ENCODE measurements at places on chromosomes 1 and 21.

DNA sequence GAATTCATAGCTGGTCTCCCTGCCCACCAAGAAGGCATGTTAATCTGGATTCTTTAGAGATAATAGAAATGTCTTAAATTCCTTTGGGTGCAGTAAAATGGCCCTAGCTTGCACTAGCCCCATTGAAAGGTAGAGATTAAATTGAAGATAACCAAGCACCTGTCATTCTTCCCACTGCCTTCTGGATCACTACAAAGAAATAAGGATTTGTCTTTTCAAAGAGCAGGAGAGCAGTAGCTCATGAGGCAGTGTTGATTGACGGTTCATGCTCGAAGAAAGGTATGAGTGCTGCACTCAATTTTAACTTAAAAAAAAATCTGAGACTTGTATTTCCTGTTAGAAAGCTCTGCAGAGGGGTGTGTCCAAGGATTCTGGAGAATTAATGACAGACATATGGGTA is 74.9 kb upstream of the F3 start:
- DNase-seq: no peak

DNA sequence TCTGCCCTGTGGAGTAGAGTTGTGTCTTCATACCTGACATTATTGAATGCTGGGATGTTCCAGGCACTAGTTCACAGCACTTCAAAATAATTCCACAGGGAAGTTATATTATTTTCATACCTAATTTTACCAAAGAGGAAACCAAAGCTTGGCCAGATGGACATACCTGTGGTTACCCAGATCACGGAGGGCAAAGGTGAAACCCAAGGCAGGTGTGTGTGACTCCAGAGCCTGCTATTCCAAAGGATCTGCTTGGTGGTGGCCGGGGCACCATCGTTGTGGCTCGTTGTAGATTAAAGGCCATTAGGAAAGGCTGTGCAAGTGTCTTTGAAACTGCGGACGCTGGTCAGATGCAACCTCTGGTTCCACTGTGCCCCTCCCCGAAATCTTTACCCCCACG is 108.6 kb downstream of the ZBTB18 start:
- DNase-seq: no peak

DNA sequence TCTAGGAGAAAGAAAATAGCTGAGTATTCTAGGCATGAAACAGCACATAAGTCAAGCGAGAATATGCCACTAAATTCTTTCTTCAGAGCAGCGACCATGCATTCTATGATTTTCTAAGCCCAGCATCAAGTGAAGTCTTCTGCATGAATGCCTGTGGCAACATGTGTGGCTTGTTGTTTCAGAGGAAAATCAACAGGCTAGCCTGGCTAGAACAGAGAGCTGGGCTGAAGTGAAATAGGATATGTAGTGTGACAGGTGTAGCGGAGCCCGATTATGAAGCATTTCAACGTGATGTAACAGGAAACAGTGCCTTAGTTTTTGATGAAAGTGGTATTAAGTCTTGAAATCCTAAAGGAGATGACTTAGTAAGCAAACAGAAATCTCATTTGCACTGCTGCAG is 7.0 kb downstream of the CSDE1 start:
- DNase-seq: no peak

DNA sequence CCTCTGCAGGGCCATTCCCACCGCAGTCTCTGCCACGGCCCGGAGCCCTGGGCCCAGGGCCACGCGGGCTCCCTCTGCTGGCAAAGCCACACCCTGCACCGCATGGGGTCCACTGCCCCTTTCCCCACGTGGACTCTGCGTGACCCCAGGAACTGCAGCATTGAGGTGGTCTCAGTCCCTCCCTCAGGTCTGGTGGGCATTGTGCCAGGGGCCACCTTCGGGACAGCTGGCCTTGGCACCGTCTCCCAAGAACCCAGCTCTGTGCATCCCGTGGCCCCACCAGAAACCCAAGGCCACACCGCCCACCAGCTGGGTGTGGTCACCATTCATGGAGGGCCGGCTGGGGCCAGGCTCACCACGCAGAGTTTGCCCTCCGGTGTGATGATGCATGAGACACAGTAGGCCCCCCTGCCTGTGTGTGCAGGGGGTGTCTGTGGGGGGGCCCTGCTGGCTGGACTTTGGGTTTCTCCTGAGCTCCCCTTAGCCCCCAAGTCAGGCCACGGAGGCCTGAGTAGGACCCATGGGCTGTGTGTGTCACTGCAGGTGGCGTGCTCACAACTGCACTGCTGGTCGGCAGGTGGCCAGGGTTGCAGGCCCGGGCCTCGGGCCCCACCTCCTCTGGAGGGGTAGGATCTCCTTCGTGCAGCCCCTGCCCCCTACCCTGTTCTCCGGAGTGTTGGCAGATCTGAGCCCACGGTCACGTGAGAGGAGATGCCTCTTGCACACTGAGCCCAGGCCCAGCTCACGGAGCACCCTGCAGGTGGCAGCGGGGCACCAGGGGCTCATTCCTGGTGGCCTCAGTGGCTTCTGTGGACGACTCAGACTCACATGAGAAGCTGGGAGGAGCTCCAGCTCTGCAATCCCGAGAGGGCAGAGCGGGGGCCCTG is 5.8 kb downstream of the VWA1 start:
- DNase-seq: no peak

GRCh38 chr1:158979229-158979628 is 30.5 kb upstream of the IFI16 start:
- DNase-seq: no peak

GRCh38 chr1:2322581-2323211 is 68.7 kb downstream of the MORN1 start:
- DNase-seq: no peak

- DNase-seq: no peak
Measured at GRCh38 chr1:160540859-160541233, 17.8 kb upstream of the SLAMF6 start.

GRCh38 chr21:33384841-33385331 is 18.3 kb upstream of the IFNGR2 start:
- DNase-seq: no peak

- no peak for DNase-seq
Measured at GRCh38 chr1:18556364-18556763, 74.3 kb upstream of the PAX7 start.

- DNase-seq: no peak
Measured at GRCh38 chr1:20366463-20367115, 75.9 kb downstream of the VWA5B1 start.

- DNase-seq: no peak
Measured at GRCh38 chr21:14581902-14582457, 35.9 kb upstream of the SAMSN1 start.

DNA sequence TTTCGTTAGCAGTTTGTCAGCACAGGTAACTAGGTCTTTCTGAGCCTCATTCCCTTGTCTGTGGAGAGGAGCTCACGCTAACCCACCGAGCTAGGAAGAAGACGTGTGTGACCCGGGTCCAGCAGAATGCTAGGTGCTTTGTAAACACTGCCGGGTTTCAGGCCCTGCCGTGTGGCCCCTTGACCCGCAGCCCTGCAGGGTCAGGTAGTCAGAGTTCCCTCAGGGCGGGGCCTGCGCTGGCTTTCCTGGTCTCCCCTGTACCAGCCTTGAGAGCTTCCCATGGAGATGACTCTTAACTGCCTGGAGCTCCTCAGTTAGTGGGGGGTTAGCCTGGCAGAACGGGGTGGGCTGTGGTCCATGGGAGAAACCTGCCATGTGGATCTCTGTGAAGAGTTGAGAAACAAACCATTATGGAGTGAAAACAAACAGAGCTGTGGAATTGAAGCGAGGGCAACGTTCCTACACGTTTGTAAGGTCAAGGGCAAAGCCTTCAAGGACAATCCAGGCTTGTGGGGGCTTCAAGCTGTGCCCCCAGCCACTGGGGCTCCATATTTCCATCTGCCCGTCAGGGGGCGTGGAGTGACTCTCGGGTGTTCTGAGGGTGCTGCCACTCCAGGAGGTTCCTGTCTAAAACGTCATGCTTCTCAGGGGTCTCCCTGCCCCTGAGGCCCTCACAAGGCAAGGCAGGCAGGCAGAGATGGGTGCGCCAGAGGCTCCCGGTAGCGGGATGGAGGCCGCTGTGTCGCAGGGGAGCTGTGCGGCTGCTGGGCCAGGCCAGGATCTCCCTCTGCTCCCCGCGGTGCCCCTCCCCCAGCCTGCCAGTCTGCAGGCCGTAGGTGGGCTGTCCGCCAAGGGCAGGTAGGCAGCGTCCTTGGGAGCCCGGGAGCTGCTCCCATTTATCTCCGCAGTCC is 23.8 kb downstream of the LHX4 start:
- DNase-seq: no peak

DNA sequence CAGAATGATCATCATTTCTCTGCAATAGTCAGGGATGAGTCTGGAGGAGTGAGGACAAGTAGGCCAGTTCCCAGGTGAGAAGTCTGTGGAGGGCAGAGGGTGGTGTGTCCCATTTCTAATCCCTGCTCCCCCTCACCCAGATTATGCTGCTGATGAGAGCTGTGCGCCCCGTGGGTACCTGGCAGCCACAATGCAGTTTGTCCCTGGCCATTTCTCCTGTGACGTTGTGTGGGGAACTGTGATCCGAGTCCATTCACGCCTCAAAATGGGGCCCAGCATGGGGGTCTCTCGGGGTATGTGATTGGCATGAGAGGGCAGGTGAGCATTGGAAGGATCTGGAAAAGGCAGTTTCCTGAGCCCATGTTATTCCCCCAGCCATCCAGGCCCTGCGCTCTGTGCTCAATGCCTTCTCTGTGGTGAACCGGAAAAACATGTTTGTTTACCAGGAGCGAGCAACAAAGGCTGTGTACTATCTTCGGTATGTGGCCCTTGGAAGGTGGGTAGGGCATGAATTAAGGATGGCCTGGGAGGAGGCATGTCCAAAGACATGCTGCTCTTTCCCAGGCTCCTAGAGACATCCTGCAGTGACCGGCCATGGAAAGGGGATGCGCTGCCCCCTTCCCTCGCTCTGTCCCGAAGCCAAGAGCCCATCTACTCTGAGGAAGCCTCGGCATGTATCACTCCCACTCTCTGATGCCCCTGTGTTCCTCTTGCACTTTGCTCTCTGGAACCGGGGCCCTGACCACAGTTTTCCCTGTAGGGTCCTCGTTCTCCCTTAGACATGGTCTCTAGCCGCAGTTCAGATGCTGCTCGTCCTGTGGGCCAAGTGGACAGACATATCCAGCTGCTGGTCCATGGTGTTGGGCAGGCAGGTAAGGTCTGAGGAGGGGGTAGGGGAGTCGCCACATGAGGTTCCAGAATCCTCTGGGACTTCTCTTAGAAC is 16.4 kb downstream of the HYI start:
- DNase-seq: no peak

DNA sequence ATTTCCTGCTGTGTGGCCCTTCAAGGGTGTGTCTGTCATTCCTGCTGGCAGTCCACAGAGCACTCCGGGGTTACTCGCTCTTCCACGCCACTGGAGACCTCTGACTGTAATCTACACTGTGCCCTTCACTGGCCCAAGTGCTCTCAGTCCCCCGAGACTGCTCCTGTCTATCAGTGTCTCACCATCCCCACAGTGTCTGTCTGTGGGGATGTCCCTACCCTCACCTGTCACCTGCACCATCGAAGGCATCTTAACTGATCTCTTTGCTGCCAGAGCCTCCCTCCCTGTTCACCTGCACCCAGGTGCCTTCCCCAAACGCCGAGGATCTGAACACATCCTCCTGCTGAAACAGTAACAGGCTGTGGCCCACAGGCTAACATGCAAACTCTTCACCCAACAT is 136.7 kb downstream of the MATN1 start:
- DNase-seq: no peak

- DNase-seq: no peak
Measured at GRCh38 chr21:44969931-44970755, 30.3 kb downstream of the SLX9 start.

DNA sequence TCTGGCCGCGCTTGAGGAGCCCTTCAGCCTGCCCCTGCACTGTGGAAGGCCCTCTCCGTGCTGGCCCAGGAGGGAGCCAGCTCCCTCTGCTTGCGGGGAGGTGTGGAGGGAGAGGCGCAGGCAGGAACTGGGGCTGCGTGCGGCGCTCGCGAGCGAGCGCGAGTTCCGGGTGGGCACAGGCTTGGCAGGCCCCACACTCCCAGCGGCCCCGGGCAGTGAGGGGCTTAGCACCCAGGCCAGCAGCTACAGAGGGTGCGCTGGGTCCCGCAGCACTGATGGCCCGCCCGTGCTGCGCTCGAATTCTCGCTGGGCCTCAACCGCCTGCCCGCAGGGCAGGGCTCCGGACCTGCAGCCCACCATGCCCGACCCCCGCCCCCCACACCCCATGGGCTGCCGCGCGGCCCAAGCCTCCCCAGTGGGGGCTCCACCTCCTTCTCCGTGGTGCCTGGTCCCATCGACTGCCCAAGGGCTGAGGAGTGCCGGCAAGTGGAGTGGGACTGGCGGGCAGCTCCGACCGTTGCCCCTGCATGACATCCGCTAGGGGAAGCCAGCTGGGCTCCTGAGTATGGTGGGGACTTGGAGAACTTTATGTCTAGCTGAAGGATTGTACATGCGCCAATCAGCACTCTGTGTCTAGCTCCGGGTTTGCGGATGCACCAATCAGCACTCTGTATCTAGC is 46.0 kb downstream of the COL24A1 start:
- DNase-seq: no peak

DNA sequence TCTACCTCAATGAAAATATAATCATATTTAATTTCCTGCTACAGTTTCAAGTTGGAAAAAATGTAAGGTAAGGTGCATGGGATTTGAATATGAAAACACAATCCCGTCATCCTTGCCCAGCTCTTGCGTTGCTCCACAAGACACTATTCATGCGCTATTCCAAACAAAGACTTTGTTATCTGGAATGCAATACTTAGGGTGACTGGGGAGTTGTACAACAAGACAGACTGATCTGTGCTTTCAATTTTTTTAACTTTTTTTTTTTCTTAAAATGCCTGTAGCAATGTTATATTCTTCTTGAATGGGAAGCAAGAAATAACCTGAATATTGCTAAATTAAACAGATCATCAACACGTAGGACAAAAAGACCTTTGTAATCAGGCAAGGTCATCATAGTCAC is 1077.2 kb downstream of the TTLL7 start:
- no peak for DNase-seq

DNA sequence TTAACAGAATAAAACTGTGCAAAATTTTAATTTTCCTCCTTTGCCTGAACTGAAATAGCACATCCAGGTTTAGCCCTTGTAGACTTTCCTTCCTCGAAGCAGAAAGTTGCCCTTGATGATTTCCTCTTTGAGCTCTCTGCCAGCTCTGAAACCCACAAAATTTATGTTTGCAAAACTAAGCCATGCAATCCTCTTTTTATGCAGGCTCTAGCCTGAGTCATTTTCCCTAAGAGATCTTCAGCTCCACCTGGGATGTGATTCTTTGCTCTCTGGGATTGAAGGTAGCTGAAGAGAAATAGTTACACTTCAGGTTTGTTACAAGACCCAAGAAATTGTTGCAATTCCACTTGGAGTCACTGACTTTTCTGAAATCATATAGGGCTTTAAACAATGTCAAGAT is 1.4 kb upstream of the F3 start:
- no peak for DNase-seq

GRCh38 chr1:181438013-181438412 is 45.3 kb upstream of the CACNA1E start:
- no peak for DNase-seq

All from hindlimb muscle (tissue), 1 donor.